SK-N-MC (cell line): ENCODE measurements at places on chromosomes 7 and 10.

DNA sequence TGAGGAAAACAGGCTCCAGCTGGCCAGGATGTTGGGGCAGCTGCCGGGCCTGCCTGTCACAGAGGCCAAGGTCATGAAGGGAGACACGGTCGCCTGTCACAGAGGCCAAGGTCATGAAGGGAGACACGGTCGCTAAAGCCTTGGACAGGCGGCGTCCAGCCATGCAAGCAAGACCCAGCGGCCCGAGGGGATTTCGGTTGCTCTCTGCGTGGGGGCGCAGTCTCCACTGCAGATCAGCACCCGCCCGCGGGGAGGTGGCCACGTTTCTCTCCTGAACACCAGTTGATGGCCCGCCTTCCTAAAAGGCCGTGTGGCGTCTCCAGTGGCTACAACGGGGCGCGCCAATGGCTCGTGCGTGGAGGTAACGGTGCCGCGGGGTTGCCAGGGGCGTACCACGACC is 67.0 kb upstream of the PCGF5 start:
- DNase-seq, result no peak

- DNase-seq, result no peak
Measured at GRCh38 chr10:132133005-132133404, 53.7 kb upstream of the DPYSL4 start.

DNA sequence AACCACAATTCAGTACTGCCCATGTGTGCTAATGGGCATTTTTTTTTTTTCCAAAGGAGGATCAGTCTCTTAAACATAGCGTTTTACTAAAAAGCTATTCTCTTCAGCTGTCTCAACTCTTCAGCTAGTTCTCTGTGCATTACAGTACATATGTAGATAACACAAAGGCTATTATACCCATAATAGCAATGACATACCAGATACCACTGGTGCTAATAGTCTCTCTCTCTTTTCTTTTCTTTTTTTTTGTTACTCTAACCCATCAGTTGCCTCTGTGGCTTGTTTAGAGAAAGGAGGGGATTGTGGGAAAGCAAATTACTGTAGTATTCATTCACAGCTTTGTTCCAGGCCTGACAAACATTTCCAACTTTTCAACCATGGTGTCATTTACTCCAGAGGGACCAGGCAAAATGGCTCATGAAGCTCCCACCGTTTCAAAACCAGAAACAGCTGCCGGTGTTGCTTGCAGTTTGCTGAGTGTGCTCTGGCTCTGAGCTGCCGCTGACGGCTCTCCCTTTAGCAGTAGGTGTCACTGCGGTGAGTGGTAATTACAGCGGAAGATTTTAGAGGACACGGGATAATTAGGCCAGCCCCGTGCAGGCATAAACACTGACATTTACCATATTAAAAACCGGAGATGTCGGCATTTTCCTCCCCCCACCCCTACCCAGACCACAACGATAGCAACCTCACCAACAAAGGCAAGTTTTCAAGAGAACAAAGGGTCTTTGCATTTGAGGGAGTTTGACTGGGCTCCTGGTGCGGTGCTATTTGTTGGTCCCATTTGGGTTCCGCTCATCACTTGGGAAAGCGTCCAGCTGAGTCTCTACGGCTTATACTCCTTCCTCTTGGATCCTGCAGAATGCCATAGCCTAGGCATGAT is 1005.5 kb downstream of the KCNMA1 start:
- DNase-seq, result no peak

GRCh38 chr10:97904018-97904381 is 54.4 kb downstream of the GOLGA7B start:
- no peak for DNase-seq

DNA sequence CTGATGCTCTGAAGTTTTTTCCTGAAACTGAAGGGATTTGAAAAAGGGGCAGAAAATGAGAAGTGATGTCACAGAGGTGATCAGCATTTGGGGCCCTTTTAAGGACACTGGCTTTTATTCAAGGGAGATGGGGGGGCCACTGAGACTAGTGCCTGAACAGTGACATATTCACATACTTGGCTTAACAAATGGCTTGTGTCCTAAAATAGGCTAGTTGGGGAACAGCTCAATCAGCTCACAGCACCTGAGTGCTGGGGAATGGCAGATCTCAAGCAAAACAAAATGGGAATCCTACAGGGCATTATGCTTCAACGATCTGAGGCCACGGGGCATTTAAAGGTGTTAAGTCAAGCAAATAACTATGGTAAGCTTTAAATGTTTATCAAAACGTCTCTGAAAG is 90.1 kb downstream of the UBE2H start:
- no peak for DNase-seq

DNA sequence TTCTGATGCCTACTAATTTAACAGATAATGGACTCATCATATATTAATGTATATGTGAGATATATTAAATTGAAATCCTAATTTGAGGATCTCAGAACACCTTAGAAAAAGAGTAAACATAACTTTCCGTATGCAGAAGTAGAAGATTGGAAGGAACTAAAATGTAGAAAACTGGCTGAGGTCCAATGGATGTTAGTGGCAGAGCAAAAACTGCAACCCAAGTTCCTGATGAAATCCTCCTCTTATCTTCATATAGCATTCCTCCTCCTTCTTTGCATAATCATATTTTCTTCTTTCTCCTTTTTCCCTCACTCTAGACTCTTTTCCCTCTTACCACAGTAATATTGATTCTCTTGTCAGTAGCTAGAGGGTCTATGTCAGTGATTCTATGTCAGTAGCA is 6.0 kb downstream of the INA start:
- no peak for DNase-seq
